ENCODE measurements at places on chromosomes 7 and 10.

DNA sequence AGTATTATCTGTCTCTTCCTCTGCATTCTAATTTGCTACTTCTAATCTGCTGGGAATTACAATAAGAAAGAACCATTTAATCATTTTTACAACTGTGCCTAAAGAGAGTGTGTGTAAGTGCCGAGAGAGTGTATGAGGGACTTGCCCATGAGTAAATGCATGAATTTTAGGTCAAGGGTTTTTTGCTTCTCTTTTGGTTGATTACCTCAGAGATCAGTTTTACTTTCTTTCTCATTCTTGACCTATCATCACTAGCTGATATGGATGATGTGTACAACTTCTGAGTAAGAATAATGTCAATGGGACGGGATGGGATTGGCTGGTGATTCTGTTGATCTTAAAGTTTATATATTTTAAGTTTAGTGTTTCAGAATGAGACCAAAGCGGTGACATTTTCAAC, 47.8 kb downstream of the IKZF1 start:
- DNase-seq, result no peak

DNA sequence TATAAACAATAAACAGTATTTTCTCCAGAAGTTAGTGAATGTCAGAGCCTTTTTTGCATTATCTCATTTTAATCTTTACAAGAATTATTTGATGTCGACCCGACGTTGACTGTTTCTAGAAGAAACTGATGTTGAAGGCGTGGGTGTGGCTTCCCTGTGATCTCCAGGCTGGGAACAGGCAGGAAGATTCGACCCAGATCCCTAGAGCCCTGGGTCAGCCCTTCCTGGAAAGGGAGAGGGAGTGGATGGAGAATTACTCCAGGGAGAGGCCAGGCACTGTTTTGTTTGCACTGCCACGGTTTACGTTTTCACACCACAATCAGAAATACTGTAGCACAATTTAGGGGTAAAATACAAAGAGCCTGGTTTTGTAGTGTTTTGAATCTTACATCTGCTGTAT, 133.1 kb downstream of the ADARB2 start:
- no peak for DNase-seq

DNA sequence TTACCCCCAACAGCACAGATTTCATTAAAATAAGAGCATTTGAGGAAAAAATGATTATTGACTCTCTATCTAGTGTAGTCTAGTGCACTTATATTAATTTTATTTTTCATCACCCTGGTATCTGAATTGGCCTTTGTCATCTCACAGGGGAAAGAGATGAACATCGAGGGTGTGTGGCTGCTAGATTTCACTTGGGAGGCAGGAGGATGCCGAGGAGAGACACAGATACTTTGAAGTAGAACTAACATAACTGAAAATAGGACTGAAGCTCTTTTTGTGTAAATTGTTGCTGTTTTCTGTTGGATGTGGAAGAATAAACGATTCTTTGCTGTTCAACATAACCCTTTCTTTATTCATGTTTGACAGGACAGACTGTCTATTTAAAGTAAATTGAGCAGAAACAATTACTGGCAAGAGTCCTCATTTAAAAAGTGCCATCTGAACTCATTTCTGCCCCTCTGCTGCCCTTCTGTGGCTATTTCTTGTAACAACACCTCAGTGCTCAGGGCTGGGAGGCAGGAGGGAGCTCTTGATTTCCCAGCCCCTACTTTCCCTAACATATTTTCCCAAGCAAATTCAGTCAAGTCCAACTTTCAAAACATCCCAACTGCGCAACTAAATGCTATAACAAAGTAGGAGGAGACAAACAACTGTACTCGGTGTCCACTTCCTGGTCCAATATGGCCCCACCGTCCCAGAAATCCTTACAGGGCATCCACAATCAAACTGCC, 15.6 kb downstream of the LYZL1 start:
- DNase-seq, result peak; percentile 32

GRCh38 chr7:21944616-21945453, 864 bp downstream of the CDCA7L start:
- DNase-seq, result no peak

DNA sequence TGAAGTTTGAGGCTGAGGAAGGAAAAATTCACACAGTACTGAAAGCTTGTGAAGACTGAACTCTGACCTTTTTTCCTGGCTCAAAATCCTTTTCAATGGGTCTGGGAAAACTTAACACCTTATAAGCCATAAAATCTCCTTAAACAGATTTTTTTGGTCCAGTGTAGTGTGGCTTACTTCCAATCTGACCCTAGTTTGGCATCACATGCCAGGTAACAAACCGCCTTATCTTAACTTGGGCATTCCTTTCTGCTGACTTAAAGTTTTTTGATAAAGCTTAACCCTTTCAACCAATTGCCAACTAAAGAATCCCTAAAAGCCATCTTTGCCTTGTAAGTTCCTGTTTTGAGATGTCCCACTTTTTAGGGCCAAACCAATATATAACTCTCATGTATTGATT, 13.2 kb upstream of the ITPRID1 start:
- DNase-seq, result no peak

DNA sequence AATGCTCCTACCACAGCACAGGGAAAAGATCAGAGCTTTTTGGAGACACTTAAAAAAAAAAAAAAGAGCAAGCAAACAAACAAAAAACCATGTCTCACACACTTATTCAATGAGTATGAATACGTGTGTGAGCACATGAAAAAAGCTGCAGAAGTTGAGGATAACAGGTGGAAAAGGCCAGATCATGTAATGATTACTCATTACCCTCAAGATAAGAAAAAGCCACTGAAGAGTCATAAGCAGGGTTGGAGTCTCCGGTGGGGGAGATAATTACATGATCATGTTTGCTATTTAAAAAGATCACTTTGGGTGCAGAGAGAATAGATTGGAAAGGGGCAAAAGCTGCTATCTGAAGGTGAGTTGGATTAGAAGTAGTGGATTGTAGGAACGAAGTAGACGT, 77.0 kb downstream of the POU6F2 start:
- DNase-seq, result no peak

DNA sequence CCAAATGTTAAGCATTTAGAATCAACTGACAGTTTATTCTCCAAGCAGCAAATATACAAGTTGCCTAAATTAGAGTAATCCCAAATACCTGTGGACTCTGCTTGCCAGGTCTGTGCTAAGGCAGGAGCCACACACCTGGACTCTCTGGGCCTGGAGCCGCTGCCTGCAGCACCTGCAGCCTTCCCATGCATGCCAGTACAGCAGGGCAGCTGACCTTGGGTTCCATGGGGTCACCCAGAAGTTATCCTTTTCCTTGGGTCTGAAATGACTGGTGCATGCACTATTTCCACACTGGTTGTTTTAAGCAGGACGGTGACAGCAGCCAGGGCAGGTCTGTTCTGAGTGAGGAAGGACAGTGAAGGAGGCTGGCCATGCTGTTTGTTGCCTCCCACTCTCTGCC, 573.2 kb downstream of the GLRX3 start:
- no peak for DNase-seq

DNA sequence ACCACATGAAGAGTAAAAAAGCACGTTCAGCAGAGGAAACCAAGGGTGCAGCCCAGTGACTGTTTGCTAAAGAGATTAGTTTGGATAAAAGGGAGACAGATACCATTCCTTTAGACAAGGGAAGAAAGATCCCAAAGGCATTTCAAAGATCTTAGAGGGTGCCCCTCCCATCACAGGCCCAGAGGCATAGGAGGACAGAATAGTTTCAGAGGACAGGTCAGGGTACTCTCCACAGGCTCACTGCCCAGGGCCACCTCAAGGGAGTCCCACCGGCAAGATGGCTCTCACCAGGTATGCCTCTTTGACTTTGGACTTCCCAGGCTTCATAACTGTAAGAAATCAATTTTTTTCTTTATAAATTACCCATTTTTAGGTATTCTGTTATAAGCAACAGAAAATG, 4.7 kb upstream of the TCTN3 start:
- DNase-seq, result no peak

DNA sequence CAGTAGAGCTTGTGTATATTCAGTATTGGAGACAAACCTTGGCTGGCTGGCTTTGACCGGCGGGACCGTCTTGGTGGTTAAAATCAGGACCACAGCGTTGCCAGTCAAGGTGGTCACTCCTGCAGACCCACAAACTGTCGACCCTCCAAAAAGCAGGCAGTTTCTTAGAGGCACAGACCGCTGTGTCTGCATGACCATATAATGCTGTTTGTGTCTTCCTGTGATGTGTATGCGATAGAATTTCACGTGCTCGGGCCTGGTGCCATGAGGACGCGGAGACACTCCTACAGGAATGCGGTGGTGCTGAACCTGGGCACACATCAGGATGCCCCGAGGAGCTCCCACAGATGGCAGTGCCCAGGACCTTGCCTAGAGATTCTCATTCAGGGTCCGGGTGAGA, 34.8 kb downstream of the BNIP3 start:
- DNase-seq, result no peak

- DNase-seq, result no peak
These were observed 28.0 kb downstream of the RSU1 start for GRCh38 chr10:16789261-16789660.

DNA sequence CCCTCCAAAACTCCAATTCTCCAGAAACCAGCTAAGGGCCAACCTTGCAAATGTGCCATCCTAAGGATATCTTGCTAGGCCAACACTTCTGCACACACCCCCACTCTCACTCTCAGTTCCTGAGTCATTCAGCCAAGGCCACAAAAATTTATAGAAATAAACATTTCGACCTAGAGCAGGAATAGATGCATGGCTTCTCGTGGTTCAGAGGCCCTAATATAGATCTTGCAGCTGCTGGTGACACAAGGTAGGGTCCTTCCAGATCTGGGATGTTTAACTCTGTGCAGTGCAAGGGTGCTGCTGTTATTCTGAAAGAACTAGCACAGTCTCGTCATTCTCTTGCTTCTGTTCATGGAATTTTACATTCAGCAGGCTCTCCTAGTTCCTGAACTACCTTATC, 369.3 kb downstream of the CALN1 start:
- no peak for DNase-seq

DNA sequence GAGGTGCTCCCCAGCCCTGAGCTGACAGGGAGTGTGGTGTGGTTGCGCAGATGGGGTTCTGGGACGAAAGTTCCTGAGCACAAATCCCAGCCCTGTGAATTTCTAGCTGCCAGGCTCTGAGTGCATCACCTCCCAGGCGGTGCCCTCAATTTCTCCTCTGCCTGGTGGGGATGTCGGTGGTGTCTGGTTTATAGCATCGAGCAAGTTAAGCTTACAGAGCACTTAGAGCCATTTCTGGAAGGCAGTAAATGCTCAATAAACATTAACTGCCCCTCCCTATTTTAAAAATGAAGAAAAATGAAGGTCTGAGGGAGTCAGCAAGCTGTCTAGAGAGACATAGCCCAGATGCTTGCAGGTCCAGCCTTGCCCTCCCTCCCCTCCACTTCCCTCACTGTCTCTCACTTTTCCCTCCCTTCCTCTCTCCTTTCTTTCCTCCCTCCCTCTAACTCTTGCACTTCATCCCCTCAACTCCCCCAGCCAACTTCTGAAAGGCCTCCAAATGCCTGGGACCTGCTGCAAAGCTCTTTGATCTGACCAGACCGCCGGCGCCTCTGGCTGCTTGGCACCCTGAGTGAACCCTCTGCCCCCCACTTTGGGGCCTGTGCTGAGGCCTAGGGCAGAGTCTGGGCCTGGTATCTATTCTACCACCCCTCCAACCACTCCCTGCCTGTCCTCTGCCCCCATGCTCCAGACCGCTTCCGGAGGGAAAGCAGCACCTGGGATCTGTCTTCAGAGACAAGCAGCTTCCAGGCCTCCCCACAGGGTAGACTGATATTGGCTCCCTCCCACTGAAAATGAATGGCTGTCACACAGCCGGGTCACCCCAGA, 438.3 kb downstream of the RPS24 start:
- DNase-seq, result no peak
